ENCODE measurements at places on chromosomes 1 and 21.

- no peak for DNase-seq
Measured at GRCh38 chr1:115575661-115576060, 66.1 kb upstream of the VANGL1 start.

- DNase-seq, result no peak
Measured at GRCh38 chr1:108028841-108029388, 63.9 kb upstream of the VAV3 start.

GRCh38 chr1:39936724-39937491, 18.0 kb upstream of the MFSD2A start:
- DNase-seq, result no peak

DNA sequence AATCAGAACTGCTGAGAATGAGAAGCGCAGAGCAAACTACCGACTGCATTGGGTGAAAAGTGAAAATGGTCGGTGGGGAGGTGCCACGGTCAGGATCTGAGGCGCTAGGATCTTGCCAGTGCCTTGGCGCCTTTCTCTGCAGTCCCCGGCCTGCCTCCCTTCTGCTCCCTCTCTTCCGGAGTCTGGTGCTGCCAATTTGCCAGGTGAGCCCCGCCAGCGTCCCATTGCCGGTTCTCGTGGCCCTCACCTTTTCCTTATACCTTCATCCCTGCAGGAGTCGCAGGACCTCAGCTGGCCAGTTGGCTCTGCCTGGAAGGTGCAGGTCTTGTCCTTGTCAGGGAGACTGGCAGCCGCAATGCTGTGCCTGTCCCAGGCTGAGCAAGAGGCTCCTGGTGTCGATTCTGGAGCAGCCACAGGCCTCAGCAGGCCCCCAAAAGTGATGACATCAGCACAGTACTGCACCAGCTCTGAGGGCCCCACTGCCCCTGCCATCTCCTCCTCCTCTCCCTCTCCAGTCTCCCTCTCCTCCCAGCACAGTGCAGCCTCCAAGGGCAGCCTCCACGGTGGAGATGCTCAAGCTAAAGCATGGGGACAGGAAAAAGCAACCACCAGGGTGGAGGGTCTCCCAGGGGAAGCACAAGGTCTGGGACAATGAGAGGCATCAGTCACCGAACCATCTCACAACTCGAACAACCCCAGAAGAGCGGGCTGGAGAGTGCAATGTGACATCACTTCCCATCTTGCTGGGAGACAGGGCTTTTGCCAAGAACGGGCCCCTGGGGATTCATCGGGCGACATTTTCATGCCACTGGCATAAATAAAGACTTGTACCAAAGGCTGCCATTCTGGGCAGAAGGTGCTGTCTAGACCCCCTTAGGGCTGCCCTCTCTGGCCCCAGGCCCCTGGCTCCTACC, 37.1 kb upstream of the H6PD start:
- no peak for DNase-seq

- DNase-seq, result peak; percentile 36
Measured at GRCh38 chr1:66436378-66437135, 97.4 kb upstream of the SGIP1 start.

DNA sequence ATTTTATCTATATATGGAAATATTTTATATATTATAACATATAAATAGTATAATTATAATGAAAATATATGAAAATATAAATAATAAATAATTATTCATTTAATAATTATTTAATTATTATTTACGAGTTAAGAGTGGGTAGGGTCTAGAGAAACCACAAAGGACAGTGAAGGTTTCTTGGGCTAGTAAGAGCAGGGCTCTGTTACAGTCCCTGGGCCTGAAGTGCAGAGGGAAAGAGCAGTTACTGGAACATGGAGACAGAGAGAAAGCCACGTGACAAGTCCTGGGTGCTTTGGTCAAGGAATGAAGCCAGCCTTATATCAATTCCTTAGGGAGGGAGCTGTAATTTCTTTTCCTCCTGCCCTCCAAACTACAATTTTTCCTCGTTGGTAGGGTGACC, 117.2 kb upstream of the OLIG2 start:
- no peak for DNase-seq

- no peak for DNase-seq
Measured at GRCh38 chr1:223123011-223123610, 19.9 kb downstream of the TLR5 start.

- DNase-seq, result peak; percentile 19
Measured at GRCh38 chr1:30877205-30877912, 31.2 kb downstream of the SDC3 start.

DNA sequence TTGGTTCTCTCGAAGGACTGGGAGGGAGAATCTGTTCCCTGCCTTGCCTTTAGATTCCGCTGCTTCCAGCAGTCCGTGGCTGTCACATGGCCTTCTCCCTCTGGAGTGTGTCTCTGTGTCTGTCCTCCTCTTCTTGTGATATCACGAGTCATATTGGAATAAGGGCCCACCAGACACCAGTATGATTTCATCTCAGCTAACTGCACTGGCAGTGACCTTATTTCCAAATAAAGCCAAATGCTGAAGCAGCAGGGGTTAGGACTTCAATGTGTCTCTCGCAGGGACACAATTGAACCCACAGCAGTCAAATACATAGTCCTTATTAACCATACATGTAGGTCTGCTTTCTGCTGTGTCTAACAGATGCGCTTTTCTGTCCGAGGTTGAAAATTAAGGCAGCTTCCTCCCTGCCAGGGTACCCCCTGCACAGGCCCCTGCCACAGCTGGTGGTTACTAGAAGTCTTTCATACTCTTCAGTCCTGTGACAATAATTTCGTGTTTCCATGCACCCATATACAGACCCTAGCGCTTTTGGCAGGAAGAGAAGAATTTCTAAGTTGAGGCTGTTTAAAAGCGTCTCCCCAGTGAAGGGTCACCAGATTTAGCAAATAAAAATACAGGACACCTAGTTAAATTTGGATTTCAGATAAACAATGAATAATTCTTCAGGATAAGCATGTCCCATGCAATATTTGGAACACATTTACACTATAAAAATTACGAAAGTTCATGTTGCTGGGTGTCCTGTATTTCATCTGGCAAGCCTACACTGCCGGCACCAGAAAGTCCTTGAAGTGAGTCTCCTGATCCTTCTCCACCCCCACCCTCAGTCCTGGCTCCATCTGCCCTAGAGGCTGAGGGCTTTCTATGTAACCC, 182.1 kb downstream of the ETS2 start:
- no peak for DNase-seq

- no peak for DNase-seq
Measured at GRCh38 chr1:171160639-171161354, 24.3 kb upstream of the FMO2 start.
